ENCODE measurements at places on chromosomes 1 and 21. TPM values are rescaled to one million over a fixed set of nuclear protein-coding genes. Genes with fewer than 3 reads are reported as not detected.

Gene LRRN2
- total RNA-seq: 23.0 TPM

Gene MMEL1
- 11.5 TPM for total RNA-seq

Gene S100A9
- 21.0 TPM for total RNA-seq

Gene PSMB2
- 49.1 TPM for total RNA-seq

Gene APP
- 960 TPM for total RNA-seq

Gene MTFR1L
- 59.4 TPM for total RNA-seq

Gene FAAH
- 84.5 TPM for total RNA-seq

Gene CNKSR1
- 37.3 TPM for total RNA-seq

Gene DISP3
- total RNA-seq: 0.31 TPM

Gene MTARC2
- 40.0 TPM for total RNA-seq

Gene S100A8
- 6.7 TPM for total RNA-seq

Gene BRINP2
- 0.14 TPM for total RNA-seq

Gene AGT
- total RNA-seq: 1.2 TPM

Gene RNU1-1
- 5,589 TPM for total RNA-seq

Gene TNN
- not detected for total RNA-seq

Gene CRYBG2
- total RNA-seq: 21.5 TPM

Gene TEKT2
- total RNA-seq: not detected

Gene ABCG1
- total RNA-seq: 86.9 TPM

Data from left colon (tissue), 2 donors.